ENCODE measurements at places on chromosomes 6 and 20.

GRCh38 chr20:53215166-53215565 lies 243.0 kb downstream of the TSHZ2 start:
- DNase-seq, result no peak

DNA sequence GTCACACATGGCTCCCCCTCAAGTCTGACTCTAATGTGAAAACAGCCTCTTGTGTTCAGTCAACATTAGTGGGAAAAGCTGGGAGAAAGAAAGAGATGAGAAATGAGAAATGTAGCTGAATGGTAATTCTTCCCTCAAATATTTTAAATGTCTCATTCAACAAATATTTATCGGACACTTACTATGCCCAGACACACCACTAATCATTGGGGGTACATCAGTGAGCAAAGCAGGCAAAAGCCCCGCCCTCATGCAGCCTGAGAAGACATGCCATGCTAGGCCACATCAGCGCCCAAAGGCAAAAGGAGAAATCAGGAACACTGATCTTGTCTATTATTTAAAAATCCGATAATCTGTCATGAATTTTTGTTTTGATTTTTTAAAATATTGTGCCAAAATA lies 89.9 kb upstream of the ASF1A start:
- DNase-seq, result no peak

GRCh38 chr6:21710216-21710615 lies 116.7 kb downstream of the SOX4 start:
- no peak for DNase-seq

DNA sequence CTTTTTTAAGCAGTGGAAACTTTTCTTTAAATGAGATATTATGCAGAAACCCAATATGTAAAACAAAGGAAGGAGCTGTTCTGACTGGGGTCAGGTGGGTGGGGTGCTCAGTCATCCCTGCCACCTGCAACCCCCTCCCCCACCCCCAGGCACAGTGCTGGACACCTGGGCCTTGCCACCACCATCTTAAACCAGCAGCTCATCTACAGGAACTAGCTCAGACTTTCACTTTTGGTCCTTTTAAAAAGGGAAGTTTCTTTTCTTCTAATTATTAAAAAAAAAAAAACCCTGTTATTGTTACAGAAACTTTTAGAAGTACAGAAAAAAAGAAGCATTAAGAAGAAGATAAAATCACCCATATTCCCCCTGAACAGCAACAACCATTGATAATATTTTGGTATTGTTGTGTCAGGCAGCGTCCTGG lies 37.1 kb downstream of the PPP1R16B start:
- no peak for DNase-seq

DNA sequence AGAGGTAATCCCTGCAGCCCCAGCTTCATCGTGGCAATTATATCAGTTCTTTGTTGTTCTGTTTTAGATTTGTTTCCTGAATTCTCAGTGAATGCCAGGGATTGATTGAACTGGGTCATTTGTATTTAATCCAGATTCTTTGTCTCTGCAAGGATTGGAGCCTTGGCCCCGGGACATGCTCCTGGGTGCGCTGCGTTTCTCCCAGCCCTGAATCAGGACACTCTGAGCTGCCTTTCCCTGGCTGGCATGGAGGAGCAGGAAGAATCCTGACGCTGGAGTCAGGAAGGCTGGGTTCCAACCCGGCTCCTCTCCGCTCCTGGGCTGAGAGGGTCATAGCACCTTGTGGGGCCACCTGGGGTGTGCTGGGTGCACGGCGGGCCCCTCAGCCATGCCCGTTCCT lies 545.6 kb downstream of the QKI start:
- DNase-seq, result no peak

GRCh38 chr6:161351858-161352257 lies 78.0 kb upstream of the AGPAT4 start:
- no peak for DNase-seq

DNA sequence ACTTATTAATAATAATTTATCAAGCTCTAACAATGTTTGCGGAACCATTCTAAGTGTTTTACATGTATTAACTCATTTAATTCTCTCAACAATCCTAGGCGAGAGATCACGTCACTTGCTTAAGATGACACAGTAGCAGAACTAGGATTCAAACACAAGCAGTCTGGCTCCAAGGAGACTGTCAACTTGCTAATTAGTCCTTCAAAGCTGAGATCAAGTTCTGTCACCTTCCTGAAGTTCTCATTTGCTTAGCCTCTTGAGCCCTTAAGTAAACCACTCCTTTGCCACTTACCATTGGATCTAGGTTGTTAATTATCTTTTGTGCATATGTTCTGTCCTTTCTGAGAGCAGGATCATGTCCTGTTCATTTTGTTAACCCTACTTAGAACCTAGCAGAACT lies 14.1 kb downstream of the FKBP5 start:
- no peak for DNase-seq

DNA sequence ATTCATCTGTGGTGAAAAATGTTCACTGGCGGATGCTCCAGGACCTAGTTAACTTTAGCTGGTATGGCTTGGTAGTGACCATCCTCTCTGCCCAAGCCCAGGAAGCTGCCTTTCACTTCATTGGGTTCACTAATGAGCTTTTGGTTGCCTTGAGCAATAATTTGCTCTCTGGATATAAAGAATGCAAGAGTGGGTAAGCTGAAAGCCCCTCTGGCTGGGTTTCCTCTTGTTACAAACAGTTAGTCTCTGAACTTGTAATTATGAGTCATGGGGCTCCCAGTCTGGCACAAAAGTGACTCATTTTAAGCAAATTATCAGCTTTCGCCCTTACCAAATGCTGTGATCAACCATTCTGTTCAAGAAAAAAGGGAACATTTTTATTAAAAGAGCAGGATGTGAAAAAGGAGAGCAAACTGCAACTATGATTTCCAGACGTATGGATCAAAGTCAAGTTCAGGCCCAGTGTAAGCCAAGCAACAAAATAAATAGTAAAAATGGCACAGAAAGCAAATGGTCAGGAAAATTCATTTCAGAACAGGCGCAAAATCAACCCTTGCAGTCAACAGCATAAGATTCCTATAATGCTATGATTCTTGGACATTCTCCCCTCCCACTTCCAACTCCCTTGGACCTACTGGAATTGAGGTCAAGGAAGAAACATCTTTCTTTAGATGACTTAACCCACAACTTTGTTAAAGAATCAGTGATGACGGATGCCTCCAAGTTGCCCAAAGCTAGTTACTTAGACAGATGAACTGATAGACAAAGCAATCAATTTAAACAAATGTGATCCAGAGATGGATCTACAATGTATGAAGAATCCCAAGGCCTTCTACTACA lies 130.0 kb upstream of the KCNK16 start:
- DNase-seq, result no peak

DNA sequence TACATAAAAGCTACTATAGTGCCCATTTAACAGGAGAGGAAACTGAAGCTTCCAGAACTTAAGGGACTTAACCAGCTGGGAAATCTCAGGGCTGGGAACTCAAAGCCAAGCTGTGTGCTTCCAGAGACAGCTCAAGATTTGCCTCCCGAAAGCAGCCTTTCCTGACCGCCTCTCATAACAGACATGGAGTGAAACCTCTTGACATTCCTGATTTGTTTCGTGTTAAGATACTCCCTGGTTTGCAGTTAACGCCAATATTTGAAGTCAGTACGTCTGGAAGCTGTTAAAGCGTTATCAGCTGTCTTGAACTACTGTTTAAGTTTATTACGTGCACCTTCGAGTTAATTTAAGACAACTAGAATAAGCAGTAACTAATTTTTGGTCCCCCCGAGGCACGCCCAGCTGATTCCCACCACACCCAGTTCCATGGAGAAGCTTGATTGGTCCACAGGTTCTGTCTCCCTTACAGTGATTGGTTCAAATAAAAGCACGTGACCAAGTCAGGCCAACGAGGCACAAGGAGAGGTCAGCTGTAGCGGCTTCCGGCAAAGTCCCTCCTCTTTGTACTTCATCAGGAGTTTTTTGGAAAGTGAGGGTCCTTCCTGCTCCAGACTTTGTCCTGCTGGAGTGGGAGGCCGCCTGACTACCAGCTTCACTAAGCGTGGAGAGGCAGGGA lies 8.9 kb upstream of the TCP11 start:
- no peak for DNase-seq

- no peak for DNase-seq
Measured at GRCh38 chr20:39019805-39020325, 57.7 kb downstream of the DHX35 start.

DNA sequence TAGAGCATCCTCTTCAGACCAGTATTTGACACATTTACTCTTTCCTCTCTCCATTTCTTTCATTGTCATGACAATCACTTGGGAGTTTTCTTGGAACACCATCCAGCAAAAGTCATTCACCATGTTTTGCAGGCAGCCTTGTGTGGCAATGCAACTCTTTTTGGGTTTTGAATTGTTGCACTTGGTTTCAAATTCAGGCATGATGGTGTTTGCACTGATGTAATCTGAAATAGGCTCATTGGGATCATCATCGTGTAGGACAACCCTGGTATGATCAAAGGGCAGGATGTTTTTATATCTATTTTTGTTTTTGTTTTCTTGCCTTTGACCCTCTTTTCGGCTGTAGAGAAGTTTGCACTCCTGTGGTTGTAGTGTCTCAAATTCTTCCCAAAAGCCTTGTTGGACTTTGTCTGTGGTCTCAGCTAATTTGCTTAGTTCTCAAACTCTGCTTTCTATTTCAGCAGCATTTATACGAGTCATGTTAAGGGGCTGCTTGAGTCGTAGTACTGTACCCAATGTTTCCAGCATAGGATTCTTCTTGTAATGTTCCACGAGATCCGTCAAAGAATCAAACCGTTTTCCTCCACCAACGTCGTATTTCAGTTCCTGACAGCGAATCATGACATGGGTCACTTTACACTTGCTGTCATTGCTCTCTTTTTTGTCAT lies 160.8 kb upstream of the TNFAIP3 start:
- DNase-seq, result no peak

DNA sequence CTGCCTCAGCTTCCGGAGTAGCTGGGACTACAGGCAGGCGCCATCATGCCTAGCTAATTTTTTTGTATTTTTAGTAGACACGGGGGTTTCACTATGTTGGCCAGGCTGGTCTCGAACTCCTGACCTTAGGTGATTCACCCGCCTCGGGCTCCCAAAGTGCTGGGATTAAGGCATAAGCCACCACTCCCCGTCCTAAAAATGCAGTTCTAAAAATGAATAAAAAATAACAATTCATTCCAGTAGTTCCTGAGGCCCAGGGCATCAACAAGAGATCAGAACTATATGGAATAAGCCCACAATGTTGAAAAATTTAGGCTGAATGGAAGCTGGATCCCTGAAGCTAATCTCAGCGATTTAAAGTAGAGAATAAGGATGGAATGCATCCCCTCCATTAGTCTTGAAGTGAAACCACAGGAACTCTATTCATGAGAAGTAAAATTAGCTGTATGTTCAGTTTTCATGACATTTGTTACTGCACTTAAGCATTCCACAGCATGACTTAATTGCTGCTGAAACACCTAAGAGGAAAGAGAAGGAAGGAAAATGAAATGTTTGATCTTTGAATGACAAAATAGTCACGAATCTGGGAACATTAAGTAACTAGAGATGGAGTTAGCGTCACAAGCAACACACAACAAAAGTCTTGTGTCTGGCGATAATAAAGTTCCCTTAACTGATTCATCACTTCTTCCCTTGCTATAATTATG lies 80.4 kb upstream of the RIPOR2 start:
- DNase-seq, result no peak

GRCh38 chr6:93040375-93040774 lies 379.0 kb downstream of the EPHA7 start:
- no peak for DNase-seq
